Ascending aorta (tissue), 2 donors: ENCODE measurements at places on chromosomes 4 and X. TPM values are rescaled to one million over a fixed set of nuclear protein-coding genes. Genes with fewer than 3 reads are reported as not detected.

Gene GRID2
- not detected for total RNA-seq

Gene FATE1
- not detected for total RNA-seq

Gene CRMP1
- 1.9 TPM for total RNA-seq

Gene PNMA6A
- 0.32 TPM for total RNA-seq

Gene EGFL6
- total RNA-seq: not detected

Gene KLKB1
- total RNA-seq: not detected

Gene ATOH1
- total RNA-seq: not detected

Gene GEMIN8
- 1.5 TPM for total RNA-seq

Gene TSPAN5
- 5.2 TPM for total RNA-seq

Gene MAGEA11
- total RNA-seq: not detected

Gene C4orf51
- not detected for total RNA-seq

Gene TMPRSS11E
- not detected for total RNA-seq

Gene PHEX
- total RNA-seq: 0.96 TPM

Gene GUF1
- total RNA-seq: 14.5 TPM

Gene SYTL5
- total RNA-seq: not detected

Gene NUP62CL
- total RNA-seq: not detected

Gene DGKK
- total RNA-seq: not detected

Gene UGT2A1
- not detected for total RNA-seq

Gene RRH
- total RNA-seq: not detected

Gene SLC6A8
- 44.2 TPM for total RNA-seq

Gene RAB33A
- total RNA-seq: 0.32 TPM

Gene NSG1
- total RNA-seq: not detected

Gene COL25A1
- 5.6 TPM for total RNA-seq

Gene SPIN4
- 9.2 TPM for total RNA-seq

Gene ESX1
- not detected for total RNA-seq

Gene OTC
- 0.32 TPM for total RNA-seq

Gene ZFP42
- not detected for total RNA-seq

Gene CTAG2
- not detected for total RNA-seq

Gene DKK2
- total RNA-seq: 10.3 TPM

Gene SULT1B1
- total RNA-seq: 0.96 TPM

Gene FAM53A
- total RNA-seq: not detected

Gene NPNT
- total RNA-seq: 43.1 TPM

Gene MND1
- total RNA-seq: not detected

Gene ZFP92
- total RNA-seq: 0.96 TPM
